ENCODE measurements at places on chromosomes 11 and 22.

DNA sequence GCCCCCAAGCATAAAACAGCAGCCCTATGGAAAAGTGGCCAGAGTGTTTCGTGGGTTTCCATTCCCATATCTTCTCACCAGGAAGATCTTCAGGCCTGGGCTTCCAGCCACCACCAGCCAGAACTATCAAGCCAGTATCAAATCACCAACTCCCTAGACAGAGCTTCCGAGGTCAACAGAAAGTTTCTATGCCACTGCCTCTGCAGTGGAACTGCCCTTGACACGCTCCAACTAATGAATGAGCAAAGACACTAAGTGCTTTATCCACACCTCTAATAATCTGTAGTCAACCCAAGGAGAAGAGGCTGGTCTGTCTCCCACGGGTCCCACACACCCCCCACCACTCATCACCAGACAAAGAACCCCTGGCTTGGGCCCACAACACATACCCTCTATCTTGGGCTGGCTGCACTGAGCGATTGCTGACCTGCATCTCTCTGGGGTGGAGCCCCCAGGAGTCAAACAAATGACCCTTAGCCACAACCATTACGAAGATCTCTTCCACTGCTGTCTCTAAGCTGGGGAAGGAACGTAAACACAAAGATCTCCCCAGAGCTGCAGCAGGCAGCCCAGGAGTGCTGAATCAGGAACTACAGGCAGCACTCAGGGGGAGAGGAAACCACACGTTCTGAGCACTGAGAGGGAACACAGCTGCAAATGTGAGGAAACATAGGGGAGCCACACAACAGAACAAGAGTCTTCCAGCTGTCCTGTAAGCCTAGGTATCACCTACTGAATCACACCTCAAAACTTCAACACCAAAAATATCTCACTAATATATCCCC, 9.7 kb downstream of the OR5AN1 start:
- DNase-seq: no peak

DNA sequence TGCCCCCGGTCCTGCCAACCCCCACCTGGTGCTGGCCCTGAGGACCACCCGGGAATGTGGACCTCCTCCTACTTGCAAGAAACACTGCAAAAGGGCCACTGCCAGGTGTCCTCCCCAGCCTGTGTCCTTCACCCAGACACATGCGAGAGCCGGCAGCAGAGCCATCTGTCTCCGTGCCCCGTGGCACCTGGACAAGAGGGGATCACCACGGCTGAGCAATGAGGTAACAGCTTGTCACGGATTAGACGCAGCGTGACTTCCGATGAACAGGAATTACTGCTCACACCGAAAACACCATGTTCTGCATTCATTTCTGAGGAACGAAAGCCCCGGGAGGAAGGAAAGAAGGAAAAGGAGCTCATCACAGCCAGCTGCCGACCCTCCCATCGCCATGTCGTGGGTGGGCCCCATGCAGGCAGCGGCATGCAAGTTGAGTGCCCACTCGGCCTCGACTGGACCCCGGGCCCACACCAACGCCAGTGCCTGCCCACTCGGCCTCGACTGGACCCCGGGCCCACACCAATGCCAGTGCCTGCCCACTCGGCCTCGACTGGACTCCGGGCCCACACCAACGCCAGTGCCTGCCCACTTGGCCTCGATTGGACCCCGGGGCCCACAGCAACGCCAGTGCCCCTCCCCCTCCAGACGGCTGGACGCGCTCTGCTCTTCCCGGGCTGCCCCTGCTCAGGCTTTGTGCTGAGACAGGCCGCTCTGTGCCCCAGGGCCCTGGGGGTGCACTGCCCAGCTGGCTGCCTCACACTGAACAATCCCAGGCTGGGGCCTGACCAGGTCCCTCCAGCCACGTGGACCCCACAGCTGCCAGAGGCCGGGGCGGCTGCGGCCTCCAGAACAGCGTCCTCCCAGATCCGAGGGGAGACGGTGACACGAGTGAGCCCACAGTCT, 22.0 kb downstream of the CHID1 start:
- DNase-seq: no peak

DNA sequence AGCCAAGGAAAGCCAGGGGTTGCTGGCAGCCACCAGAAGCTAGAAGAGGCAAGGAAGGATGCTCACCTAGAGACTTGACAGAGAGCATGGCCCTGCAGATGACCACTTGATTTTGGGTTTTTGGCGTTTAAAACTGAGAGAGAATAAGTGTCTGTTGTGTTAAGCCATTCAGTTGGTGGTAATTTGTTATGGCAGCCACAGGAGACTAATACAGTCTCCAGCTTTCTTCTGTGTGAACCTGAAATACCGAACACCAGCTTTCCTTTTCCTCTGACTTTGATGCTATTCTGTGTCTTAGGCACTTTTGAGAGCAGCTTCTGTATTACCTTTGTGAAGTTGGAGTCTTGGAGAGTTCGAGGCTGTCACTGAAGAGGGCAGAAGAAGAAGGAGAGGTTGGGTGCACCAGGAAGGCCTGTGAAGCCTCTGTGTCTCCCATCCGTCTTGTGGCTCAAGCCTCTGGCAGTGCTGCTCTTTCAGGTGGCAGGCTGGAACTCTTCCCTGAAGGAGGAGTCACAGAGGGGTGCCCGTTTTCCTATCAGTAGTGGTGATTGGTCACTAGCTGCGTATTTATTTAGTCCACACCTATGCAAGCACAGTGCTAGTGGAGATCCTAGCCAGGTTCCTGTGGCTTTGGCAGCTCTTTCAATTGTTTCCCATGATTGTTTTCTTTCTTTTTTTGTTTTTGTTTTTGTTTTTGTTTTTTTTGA, 2.5 kb downstream of the TBC1D22A start:
- DNase-seq: no peak

DNA sequence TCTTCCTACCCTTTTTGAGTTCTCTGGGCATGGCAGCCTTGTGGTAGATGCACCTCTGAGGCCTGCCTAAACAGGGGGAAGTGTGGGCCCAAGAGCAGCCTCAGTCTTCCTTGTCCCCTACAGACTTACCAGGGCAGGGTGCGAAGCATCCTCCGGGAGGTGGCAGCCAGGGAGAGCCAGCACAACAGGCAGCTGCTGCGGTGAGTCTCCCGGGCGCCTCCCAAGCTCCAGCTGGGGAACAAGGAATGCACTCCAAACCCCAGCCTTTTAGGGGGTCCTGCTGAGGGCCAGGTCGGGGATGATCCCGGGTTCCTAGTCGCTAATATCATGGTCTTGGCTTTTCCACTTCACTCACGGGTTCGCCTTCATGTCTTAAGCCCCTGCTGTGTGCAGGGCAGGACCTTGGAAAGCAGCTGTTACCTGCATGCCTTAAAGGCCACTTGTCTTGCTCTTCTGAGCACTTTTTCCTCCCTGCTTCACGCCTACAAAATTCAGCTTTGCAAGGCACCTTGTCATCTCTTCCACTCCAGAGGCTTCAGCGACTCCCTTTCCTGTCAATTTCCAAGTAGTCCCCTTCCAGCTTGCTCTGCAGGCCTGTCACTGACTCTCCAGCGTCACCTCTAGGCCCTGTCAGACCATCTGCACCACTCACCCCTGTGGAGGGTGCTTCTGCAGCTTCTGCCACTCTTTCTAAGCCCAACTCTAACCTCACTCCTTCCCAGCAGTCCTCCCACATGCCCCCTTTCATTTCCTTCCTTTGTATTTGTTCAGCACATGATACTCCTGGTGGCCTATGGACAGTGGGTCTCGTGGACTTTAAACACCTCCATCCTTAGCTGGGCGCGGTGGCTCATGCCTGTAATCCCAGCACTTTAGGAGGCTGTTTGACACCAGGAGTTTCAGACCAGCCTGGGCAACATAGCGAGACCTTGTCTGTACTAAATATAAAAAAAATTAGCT, 57.0 kb downstream of the PISD start:
- no peak for DNase-seq

DNA sequence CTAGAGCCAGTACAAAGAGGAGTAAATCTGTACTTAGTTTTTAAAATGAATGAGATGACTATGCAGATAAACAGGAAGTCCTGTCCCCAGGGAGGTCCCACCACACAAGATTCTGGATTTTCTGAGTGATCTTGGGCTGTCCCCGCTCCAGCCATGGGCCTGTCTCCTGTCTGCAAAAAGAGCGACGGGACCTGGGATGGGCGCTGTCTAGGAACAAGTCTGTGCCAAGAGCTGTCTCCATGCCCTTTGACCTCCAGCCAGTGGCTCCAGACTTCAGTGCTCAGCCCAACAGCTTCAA, 6.0 kb downstream of the CSNK1E start:
- peak; percentile 65 for DNase-seq

- DNase-seq: no peak
Measured at GRCh38 chr11:130908061-130908460, 8.2 kb downstream of the SNX19 start.

DNA sequence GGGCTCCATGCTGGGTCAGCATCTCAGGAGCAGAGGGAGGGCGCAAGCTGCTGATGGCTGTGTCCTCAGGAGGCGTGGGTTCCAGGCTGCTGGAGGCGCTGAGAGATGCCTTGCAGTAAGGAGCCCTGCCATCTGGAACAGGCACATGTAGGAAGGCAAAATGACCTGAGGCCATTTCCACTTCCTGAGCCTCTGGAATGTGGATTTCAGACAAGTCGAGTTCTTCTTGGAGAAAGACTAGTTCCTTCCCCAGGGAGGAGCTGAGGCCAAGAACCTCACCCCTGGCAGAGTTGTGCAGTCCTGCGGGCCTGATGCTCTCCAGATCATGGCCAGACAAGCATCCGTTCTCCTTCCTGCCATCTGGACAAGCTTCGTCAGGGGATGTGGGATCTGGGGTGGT, 19.3 kb downstream of the HPS4 start:
- DNase-seq: peak; percentile 30

- DNase-seq: no peak
Measured at GRCh38 chr11:1197886-1198560, 24.8 kb upstream of the MUC5B start.

- no peak for DNase-seq
Measured at GRCh38 chr22:37627121-37627520, 12.3 kb upstream of the SH3BP1 start.

GRCh38 chr22:21936151-21936775, 16.4 kb downstream of the PPM1F start:
- peak; percentile 7 for DNase-seq

GRCh38 chr11:87456499-87456898, 418.8 kb downstream of the TMEM135 start:
- DNase-seq: no peak

GRCh38 chr11:12050470-12051286, 42.3 kb upstream of the DKK3 start:
- no peak for DNase-seq

GRCh38 chr11:105367129-105367528, 227.6 kb upstream of the CARD18 start:
- DNase-seq: peak; percentile 4

GRCh38 chr22:43642319-43643206, 169.5 kb downstream of the EFCAB6 start:
- DNase-seq: no peak

GRCh38 chr22:35192129-35192918, 65.0 kb upstream of the HMGXB4 start:
- peak; percentile 45 for DNase-seq

- DNase-seq: no peak
Measured at GRCh38 chr11:125281831-125282595, 117.5 kb downstream of the PKNOX2 start.

GRCh38 chr11:46278387-46279125, 1.1 kb downstream of the CREB3L1 start:
- DNase-seq: peak; percentile 57

DNA sequence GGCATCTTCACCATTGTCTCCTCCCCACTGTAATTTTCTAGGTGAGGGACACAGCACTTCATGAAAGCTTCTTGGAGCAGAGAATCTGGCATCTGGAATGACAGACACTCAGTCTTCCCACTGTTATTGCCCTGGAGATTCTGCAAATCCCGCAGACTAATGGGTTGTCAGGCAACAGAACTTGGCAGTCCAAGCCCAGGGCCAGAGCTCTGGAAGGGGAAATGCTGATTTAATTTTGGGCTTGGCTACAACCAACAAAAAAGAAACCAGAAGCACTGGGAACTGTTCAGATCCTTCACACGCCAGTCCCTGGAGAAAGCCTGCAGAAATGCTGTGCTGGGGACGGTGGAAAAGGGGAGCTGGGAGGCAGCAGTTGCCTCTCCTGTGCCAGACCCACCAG, 71.5 kb upstream of the BID start:
- DNase-seq: no peak

DNA sequence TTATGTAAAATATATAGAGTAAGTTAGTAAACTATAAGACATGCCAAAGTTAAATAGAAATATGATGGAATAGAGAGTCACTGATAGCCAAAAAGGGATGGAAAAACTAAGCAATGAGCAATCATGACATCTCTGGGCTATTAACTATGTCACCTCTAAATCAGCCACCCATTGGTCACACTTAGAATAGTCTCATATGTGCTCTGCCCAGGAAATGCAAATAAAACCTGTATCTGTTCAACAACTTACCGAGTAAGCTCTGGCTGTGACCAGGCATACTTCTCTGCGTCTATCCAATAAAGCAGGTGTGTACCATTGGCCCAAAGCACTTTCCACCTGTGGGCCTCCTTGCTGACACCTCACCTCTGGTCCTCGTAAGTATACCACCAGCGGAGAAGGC, 1.6 kb upstream of the ARL14EP start:
- DNase-seq: no peak

GRCh38 chr22:36149441-36149840, 11.1 kb downstream of the APOL3 start:
- peak; percentile 70 for DNase-seq

DNA sequence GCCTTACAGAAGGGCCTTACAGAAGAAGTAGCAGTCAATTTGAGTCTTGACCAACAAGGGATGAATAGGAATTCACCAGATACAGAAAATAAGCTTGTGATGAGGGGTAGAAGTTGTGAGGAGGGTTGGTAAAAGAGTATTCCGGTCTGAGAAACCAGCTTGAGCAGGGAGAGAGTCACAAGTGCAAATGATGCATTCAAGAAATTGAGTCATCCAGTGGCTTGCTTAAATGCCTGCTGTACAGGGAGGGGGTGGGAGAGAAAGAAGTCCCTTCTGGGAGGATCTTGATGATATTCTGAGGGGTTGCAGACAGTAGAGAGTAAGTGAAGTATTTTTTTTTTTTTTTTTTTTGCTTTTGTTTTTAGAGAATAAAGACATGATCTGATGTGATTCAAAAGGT, 9.2 kb downstream of the CCKBR start:
- peak; percentile 46 for DNase-seq

- DNase-seq: no peak
Measured at GRCh38 chr11:35862666-35863065, 81.2 kb upstream of the LDLRAD3 start.

DNA sequence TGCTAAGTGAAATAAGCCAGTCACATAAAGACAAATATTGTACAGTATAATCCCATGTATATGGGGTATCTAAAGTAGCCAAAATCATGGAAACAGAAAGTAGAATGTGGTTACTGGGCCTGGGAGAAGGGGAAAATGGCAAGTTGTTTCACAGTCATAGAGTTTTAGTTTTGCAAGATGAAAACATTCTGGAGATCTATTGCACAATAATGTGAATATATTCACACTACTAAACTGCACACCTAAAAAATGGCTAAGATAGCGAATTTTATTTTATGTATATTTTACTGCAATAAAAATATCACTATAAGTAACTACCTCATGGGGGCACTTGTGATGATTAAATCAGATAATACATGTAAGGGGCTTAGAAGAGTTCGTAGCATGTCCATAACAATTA, 72.0 kb upstream of the ARHGAP32 start:
- no peak for DNase-seq

GRCh38 chr11:8408151-8408941, 144.7 kb upstream of the LMO1 start:
- DNase-seq: no peak

- DNase-seq: peak; percentile 26
Measured at GRCh38 chr11:128848815-128849455, 18.2 kb downstream of the KCNJ1 start.
